ENCODE measurements at places on chromosomes 5 and 9.

- DNase-seq, result no peak
These were observed 253.9 kb upstream of the DMAC1 start for GRCh38 chr9:8053501-8053900.

DNA sequence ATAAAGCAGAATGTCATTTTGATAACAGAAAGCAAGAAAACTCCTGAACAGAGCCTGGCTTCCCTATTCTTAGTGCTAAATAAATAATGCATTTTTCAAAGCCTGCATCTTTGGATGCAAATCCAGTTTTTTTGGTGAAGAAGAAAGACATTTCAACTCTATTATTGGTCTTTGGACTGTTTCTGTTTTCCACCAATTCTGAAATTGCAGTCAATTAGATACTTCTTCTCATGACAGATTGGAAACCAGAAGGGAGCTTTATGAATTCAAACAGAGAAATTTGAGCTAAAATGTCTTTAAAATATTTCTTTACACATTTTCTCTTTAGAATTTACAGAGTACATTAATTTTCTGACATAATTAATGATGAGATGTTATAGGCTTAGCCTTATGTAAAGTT, 189.8 kb downstream of the YTHDC2 start:
- no peak for DNase-seq

DNA sequence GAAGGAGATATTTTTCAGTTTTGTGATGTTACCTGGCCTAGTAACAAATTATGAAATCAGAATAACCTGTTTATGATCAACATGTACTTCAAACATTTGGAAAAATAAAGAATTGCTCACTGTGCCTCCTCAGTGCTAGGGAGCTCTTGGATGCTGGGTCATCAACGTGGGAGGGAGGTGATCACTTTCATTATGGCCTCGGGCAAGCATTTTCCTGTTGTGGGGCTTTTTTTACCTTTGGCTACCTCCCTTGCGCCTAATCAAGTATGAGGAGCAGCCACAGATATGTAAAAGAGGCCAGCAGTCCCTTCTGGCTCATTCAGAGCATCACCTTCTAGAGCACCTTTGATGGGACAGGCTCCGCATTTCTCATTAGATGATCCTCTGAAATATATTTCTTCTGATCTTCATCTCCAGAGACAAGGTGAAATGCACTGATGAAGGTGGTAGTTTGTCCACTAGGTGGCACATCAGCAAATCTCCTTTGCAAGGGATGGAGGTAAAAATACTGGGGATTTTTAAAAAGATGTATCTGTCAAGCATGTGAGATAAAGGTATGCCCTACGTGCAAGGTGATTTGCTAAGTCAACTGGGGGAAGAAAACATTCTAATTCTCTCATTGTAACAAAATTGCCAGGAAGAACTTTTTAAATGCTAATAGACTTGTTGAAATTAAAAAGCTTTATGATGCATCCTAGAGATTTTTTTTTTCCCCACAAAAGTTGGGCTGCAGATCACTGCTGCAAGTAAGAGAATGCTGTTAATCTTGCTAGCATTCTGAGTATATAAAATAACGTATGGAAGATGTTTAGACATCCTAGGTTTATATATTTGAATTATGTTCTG, 218.2 kb downstream of the MAST4 start:
- DNase-seq, result peak; percentile 28

DNA sequence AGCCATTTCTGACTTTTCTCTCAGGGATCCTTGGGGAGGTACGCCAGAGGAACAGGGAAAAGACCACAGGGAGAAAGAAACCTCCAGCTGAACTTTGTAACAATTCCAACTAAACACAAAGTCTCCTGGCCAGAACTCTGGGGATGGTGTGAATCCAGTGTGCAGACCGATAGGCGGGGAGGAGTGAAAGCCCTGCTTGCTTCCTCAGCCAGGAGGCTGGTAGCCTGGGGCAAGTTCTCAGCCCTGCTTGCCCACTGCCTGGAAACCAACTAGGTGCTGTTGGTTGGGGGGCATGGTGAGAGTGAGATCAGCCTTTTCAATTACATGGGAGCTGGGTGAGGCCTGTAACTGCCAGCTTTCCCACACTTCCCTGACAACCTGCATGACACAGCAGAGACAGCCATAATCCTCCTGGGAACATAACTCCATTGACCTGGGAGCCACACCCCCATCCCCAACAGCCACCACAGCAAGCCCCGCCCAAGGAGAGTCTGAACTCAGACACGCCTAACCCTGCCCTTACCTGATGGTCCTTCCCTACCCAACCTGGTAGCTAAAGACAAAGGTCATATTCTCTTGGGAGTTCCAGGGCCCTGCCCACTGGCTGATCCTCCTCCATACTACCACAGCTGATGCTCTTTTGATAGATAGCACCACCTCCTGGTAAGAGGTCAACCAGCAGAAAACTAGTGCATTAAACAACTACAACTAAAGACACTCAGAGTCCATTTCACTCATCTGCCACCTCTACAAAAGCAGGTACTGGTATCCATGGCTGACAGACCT, 100.1 kb upstream of the TNFAIP8 start:
- peak; percentile 19 for DNase-seq

- DNase-seq, result no peak
These were observed 158.7 kb downstream of the CCDC171 start for GRCh38 chr9:15711531-15711930.

DNA sequence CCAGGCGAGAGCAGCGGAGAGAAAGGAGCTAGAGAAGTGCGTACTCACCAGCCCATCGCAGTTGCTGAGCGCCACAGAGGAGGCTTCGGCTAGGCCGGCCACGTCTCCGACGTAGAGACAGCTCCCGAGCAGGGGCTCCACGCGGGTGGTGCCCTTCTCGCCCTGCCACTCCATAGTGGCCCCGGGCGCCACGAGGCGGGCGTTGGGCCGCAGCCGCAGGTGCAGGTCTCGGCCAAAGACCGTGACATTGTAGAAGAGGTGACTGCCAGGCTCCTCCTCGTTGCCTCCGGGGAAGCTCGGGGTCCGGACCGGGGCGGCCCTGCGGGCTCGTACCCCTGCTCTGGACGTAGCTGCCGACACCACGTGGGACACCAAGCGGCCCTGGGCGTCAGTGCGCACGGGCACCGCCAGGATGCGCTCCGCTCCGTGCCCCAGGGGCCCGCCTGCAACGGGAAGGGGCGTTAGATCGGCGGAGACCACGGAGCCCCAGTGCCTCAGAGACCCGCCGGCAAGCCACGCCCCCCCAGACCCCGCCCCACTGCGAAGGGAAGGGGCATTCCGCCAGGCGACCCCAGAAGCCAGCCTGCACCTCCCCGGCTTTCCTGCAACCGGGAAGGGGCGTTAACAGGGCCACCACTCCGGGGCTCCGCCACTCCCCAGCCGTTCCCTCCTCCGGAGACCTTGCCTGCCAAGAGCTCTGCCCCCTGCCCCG, 1.4 kb downstream of the ADAMTS2 start:
- no peak for DNase-seq

GRCh38 chr5:156685481-156685880, 164.6 kb upstream of the PPP1R2B start:
- no peak for DNase-seq

DNA sequence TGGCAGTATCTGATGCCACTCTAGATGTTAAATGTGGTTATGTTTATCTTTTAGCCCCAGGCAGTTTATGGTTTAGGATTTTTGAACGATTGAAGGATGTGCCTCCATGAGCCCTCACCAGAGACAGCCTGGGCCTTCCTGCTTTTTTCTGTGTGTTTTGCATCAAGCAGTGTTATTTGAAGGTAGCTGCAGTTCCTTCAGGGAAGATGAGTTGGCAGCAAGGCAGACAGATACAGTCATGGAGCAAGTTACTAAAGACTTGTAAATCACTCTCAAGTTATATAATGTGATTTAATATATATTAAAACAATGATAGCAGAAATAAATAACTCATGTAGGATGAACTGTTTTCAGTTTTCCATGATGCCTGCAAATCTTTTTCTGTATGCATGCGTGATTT, 204.9 kb downstream of the CD180 start:
- DNase-seq, result no peak

DNA sequence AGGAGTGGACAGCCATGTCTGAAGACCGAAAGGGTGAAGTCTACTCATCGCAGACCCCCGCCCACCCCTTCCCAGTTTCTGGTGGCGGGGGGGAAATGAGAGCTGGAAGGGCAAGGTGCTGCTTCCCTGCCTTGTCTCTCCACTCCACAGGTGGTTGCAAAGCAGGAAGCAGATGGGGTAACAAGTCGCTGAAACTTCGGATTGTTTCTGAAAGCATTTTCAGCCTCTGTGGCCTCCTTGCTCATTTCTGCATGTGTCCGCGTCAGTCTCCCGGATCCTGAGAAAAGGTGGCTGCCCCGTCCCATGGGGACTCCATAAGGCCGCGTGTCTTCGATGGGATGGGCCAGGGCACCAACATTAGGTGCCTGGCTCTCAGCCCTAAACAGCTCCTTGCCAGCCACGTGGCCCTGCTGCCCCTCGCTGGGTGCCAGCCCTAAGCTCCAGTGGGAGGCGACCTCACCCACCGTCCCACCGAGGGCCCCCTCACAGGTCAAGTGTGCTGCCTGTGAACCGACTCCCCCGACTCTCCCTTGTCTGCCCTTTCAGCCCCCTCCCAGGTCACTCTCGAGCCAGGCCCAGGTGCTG, 971 bp downstream of the PHYKPL start:
- no peak for DNase-seq

GRCh38 chr5:37721447-37721871, 118.4 kb downstream of the GDNF start:
- DNase-seq, result no peak

GRCh38 chr9:81979196-81979595, 9.4 kb upstream of the SPATA31D1 start:
- DNase-seq, result no peak

DNA sequence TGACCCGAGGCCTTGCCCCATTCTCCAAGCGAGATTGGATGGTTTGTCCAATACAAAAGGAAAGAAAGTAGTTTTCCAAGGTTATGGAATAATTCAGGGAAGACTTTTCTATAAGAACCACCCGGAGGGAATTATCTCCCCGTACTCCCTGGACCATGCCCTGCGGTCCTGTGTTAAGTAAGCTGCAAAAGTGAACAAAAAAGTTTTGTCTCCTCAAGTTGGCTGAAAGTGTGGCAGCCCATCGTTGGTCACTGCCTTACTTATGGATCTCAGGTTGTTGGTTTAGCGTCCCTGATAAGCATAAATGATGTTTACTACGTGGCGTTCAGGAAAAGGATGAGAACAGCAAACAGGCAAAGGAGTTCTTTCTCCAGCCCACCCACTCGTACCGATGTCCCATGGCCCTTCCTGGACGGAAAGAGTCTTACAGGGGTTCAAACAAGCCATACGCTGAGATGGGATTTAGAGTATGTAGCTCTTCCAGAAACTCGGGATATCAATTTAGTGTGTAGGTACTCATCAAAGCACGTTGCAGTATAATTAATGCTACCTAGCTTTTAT, 413 bp upstream of the AUH start:
- no peak for DNase-seq

DNA sequence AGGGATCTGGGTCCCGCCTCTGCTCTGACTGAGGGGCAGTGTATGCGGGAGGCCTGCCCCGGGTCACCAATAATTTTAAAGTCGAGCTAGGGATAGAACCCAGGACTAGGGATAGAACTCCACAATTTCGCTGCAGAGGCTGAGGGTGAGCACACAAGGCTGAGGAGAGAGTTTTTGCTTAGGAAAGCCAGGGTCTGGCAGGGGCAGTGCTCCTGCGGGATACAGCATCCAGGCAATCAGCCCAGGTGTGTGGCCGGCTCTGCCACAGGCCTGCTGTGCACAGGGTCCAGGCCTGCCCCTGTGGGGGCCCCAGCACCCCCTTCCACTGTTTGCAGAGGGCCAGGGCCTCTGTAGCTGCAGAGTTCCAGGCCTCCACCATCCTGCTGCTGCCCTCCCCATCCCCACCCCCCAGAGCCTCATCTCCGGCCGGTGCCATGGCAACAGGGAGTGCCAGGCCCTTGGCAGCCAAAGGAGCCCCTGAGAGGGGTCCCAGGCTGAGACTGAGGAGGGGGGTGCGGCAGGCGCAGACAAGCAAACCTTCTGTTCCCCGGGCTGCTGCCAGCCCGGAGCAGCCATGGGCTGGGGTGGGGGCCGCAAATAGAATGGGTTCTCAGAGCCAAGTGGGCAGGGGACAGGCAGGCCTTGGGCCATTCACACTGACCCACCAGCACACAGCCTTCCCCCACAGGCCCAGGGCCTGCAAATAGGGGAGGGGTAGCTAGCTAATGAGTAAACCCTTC, 8.6 kb downstream of the PDGFRB start:
- DNase-seq, result no peak

DNA sequence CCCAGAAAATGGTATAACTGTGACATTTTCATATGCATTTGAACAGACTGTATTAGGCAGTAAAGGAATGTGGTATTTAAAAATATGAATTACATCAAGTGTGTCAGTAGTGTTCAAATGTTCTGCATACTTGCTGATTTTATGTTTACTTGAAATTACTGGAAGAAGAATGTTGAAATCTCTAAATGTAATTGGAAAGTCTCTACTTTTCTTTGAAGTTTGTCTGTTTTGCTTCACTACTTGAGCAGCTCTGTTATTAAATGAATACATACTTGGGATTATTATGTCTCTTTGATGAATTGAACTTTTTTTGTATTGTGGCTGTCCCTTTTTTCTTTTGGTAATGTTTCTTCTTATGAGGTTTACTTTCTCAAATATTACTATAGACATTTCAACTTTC, 205.6 kb downstream of the TAF11L14 start:
- no peak for DNase-seq

GRCh38 chr5:171629628-171630349, 155.8 kb upstream of the SMIM23 start:
- DNase-seq, result peak; percentile 41

DNA sequence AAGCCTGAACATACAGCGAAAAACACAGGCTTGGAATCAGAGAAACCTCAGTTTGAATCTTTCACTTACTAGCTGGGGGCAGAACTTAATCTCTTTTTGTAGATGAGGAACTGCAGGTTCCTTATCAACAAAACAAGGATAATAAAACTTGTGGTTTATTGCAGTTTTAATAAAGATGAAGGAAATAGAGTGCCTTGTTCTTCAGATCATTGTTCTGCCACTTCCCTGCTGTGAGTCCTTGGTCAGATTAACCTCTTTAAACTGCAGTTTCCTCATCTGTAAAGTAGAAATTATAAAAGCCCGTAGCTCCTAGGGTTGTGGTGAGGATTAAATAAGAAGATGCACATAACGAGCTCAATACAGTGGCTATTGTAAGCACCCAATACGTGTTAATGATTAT, 57.4 kb downstream of the FEM1C start:
- no peak for DNase-seq

GRCh38 chr5:140753561-140753960, 32.4 kb upstream of the PCDHA1 start:
- DNase-seq, result no peak

DNA sequence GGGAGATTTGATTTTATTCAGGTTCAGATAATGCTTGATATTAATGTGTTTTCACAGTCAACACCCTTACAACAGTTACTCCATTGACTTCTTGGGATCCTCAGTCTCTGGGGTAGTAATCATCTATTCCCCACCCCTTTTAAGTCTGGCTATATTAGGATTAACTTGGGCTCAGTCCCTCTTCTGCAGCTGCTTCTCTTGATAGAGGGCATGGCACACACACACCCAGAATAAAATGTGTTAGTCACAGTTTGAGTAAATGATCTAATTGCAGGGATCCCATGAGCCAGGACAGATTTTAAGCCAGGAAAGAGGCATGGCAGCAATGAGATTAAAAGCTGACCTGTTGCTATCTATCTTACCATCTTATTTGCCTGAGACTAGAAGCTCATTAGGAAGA, 53.7 kb upstream of the VLDLR start:
- DNase-seq, result no peak

Data from HCT116 (cell line).